ENCODE measurements at places on chromosomes 6 and 20.

GRCh38 chr6:22300273-22300998, 3.6 kb upstream of the PRL start:
- no peak for DNase-seq

GRCh38 chr6:78598966-78599365, 268.4 kb upstream of the IRAK1BP1 start:
- DNase-seq: no peak

DNA sequence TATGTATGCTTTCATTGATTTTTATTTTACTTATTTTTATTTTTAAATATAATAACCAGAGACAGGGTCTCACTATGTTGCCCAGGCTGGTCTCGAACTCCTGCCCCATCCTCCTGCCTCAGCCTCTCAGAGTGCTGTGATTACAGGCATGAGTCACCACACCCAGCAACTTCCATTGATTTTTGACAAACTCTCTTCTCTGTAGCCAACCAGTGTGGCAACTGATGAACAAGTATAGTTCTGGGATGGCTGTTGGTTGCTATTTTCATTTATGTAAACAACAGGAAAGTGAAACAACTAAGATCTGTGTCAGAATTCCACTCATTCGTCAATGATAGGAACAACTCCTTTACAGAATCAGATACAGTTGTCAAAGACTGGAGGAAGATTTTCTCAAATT, 356.7 kb upstream of the JARID2 start:
- no peak for DNase-seq

- DNase-seq: no peak
Observed at GRCh38 chr6:36662380-36662779, 16.1 kb upstream of the CDKN1A start.

DNA sequence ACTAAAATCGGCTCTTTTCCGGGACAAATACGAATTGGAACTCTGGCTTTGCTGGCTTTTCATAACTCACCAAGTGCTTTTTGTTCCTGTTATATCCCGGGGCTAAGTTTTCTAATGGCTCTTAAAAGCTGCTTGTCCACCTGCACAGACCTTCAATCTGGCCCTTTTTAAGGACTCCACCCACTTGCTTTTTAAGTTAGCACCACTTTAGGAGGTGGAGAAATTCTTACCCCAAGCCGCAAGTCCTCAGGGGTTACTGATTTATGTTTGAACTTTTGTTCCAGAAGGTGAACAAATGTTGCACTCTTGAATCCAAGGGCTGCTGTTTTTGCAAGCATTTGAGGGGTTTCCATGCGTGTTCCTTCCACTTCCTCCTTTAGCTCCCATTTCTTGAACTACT, 37.8 kb downstream of the FAM184A start:
- DNase-seq: no peak

- no peak for DNase-seq
Observed at GRCh38 chr20:10219993-10220750, 1.5 kb downstream of the SNAP25 start.

GRCh38 chr6:151498327-151498726, 4.5 kb downstream of the CCDC170 start:
- no peak for DNase-seq

GRCh38 chr6:41671376-41671775, 33.1 kb downstream of the MDFI start:
- no peak for DNase-seq

DNA sequence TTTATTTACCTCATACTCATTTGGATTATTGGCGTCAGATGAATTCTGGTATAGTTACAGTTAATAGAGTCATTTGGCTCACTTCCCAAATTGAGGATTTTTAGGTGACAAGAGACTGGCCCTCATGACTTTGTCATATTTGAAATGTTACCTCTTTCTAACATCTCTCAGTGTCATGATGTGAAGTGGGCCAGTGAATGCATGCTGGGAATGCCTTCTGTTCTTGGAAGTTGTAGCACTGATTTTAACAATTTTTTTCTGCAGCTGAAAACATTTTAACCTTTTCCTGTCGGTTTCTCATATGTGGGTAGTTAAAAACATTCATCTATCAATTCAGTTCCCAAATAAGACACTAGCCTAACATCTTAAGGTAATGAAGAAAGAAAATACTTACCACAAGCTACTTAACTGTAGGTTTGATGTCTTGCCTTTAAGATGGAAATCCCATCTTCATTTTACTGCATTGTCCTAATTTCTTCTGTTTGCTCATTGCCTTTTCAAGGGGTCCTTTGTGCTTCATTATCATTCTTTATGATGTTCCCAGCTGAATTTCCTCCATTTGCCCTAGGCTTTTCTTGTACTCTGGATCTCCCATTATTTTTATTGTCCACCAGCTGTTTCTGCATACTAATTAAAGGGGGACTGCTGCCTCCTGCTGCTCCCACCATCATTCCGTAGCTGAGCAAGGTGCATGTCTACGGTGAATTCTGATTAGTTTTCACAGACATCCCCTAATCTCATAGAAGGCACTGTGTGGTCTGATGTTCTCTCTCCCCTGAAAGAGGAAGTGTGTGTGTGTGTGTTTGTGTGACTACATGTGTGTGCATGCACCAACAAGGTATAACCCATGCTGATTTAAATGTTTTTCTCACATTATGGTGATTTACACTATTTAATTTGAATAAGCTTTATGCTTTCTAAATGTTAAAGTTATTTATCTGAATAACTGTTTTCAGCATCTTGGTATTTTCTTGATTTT, 109.5 kb downstream of the B3GAT2 start:
- no peak for DNase-seq

DNA sequence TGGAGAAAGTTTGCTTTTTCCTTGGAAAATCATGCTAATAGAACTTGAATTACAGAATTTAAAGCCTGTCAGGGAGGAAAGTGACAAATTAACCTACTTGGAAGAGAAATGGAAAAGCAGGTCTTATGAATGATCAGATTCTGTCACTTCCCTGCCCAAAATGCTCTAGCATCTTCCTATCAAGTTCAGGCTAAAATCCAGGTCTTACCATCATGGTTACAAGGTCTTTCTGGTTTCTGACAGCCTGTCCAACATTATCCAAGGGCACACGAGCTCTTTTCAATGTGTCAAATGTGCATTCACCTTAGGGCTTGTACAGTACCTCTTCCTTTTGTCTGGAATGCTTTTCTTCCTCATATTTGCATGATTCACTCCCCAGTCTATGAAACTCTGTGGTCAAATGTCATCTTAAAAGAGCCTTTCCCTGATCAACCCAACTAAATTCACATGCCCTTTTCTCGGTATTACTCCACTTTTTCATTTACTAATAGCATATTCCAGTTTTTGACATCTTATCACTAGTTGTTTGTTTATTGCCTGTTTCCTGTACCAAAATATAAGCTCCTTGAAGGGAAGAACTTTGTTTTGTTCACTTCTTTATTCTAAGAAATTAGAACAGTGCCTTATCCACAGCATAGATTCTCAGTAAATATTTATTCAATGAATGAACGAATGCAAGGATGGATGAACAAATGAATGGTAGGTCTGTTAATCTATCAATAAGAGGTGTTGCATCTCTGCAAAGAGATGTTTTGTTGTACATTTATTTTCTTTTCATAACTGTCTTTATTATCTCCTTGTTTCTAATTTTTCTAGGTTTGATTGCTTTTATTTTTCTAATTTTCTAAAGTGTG, 139.5 kb downstream of the BCAS1 start:
- DNase-seq: no peak

DNA sequence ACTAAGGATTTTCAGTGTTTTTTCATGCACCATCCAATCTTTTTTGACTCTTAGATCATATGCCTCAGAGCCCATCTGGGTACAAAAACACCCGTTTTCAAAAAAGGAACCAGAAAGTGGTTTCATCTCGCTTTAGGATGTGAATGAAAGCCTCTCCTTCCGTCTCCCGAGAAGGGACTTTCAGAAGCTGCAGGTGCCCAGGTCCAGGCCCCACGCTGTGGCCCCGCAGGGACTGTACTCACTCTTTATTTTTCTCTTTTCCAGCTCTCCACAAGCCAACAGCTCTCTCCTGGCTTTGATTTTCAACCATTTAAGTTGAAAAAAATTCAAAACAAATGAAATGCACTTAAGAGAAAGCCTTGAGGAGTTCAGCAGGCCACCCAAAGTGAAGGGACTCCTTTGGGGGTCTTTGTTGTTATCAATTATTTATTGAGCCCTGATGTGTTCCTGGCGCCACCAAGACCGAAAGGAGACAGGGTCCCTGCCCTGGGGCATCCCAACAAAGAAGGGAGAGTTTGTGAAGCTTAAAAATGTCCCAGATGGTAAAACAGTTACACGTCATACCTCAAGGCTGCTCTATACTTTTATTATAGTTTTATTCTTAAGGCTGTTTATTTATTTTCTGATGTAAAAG, 467.3 kb downstream of the PREX1 start:
- DNase-seq: no peak

DNA sequence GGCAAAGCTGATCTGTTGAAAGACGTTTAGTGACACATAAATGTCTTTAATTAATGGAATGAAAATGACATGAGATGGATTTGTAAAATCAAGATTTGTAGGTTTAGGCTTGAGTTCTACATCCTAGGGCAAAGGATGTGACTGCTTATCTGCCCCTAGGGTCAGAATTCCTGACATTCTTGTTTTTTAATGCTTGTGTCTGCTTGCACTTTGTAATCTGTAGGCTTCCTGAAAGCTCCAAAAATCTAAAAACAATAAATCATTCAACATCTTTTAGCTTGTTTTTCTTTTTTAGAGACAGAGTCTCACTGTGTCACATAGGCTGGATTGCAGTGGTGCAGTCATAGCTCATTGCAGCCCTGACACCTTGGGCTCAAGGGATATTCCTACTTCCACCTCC, 107.9 kb upstream of the MLIP start:
- DNase-seq: no peak

- DNase-seq: no peak
Observed at GRCh38 chr6:96532399-96532798, 10.8 kb downstream of the UFL1 start.

GRCh38 chr20:23877524-23877923, 2.0 kb downstream of the CST5 start:
- DNase-seq: no peak

- no peak for DNase-seq
Observed at GRCh38 chr20:57161478-57162361, 104.7 kb downstream of the BMP7 start.

GRCh38 chr20:50089787-50090177, 23.2 kb downstream of the UBE2V1 start:
- DNase-seq: no peak

DNA sequence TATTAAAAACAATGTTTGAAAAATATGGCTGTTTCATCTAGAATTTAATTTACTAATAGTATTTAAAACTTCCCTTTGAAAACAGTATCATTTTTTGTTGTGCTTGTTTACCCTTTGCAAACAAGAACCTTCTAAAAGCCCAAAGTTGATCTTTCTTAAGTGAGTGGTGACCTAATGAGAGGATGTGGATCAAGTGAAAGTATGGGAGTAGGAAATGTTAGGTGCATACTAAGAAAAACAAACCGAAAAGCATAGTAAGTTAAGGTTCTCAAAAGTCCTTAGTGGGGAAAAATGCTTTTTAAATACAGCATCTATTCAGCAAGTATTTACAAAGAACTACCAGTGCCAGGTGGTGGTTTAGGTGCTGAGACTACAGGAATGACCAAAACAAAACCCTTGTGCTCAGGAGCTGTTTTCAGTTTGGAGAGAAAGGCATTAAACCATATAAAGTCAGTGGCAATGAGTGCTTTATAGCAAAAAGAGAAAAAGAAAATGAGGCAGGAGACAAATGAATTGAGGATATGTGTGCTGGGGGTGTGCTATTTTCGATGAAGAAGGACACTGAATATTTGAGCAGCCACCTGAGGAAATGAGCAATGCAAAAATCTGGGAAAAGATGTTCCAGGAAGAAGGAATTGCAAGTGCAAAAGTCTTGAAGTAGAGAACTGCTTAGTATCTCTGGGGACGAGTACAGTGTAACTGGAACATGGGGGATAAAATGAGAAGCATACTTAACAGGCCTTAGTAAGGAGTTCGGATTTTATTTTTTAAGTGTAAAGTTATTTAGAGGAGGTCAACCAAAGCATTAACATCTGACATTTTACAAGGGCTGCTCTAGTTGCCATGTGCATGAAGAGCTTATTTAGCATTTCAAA, 24.0 kb downstream of the RNF146 start:
- DNase-seq: no peak

- no peak for DNase-seq
Observed at GRCh38 chr6:43621078-43621835, 7.8 kb downstream of the GTPBP2 start.

- no peak for DNase-seq
Observed at GRCh38 chr6:14930366-14930989, 315.4 kb upstream of the JARID2 start.

GRCh38 chr20:5215672-5216304, 89.0 kb downstream of the CDS2 start:
- DNase-seq: no peak

DNA sequence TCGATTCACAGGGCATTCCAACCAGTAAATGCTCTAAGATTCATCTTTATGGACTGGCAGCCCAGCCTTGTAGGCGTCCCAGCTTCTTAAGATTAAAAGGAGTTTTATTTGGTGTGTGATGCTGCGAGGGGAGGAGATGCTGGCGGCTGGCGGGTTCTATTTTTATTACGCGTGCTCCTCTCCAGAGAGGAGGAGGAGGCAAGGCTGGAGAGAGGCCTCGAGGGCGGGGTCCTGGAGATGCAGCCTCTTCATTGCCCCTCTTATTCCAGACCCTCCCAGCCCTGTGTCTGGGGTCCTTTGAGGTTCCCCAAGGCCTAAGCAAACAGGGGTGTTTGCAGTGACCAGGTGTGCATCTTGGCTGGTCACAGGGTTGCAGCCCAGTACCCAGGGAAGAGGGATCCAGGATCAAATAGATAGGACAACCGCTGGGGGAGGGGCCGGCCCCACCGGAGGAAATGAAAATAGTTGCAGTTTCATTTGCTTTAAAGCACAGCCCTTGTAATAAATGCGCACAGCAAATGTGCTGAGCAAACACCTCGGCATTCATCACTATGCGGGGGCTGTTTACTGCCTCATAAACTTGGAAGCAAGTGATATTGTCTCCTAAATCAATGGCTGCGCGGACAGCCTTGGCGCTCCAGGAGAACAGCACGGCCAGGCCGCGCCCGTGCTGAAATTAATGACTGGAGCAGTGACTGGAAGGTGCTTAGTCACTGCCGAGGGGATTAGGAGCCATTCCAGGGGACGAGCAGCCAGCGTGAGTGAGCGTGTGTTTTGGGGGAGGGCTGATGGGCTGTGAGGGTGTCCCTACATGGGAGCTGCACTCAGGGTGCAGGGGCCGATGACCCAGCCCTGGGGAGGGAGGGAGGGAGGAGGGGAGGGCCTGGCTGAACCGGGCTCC, 83.0 kb downstream of the TMEM242 start:
- no peak for DNase-seq

DNA sequence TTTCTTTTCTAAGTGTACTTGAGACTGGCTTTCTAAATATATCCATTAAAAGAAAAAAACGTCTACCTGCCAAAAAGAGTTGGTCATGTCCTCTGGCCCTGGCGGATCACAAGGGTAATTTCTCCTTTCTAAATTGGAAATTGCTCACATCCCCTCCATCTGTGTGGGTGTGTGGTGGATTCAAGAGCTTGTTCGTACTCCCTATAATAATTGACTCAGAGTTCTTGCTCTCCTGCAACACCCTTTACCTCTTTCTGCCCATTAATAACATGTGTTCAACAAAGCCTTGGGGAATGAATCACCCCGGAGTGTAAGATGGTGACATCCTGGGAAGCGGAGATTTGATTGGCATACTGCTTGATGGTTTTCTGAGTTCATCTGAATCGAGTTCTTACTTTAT, 263.8 kb downstream of the ALDH8A1 start:
- no peak for DNase-seq

Measured in NCI-H1105 (cell line).